ENCODE measurements at places on chromosomes 2 and 18.
A peak's percentile ranks its signal among the peaks of the same experiment; 100 is the strongest.

GRCh38 chr18:26434887-26435286 is 113.5 kb downstream of the KCTD1 start:
- H3K27ac ChIP-seq, result no peak overlapping the region
- no peak for DNase-seq
- no peaks in the 10 kb centered on the region for H3K36me3 ChIP-seq
- no peaks in the 10 kb centered on the region for H3K4me1 ChIP-seq
- H3K4me3 ChIP-seq, result no peak overlapping the region
- peaks cover 30% of the 10 kb centered on the region for H3K27me3 ChIP-seq

DNA sequence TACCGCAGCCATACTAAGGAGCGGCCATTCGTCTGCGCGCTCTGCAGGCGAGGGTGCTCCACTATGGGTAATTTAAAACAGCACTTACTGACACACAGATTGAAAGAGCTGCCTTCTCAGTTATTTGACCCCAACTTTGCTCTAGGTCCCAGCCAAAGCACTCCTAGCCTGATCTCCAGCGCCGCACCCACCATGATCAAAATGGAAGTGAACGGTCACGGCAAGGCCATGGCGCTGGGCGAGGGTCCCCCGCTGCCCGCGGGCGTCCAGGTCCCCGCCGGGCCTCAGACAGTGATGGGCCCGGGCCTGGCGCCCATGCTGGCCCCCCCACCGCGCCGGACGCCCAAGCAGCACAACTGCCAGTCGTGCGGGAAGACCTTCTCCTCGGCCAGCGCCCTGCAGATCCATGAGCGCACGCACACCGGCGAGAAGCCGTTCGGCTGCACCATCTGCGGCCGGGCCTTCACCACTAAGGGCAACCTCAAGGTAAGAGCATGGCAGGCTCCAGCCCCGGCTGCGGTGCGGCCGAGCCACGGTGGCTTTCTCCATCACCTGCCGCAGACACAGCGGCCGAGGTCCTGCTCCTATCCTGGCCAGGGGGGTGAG is 15.5 kb downstream of the SALL3 start:
- peaks cover 4% of the 10 kb centered on the region for H3K36me3 ChIP-seq
- DNase-seq, result no peak
- no peak overlapping the region for H3K27ac ChIP-seq
- H3K4me3 ChIP-seq, result no peak overlapping the region

DNA sequence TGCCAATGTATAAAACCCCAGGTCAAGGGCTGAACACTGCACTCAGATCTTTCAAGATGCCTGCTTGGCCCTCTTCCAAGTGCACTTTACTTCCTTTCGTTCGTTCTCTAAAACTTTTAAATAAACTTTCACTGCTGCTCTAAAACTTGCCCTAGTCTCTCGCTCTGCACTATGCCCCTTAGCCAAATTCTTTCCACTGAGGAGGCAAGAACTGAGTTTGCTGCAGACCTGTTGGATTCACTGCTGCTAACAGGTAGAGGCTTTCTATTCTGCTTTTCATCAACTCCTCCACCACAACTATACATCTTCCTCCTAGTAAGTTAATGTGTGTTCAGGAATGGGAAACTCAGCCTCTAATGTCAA is 467.9 kb downstream of the MBD2 start:
- DNase-seq, result no peak
- no peak overlapping the region for H3K4me3 ChIP-seq
- H3K4me1 ChIP-seq, result no peaks in the 10 kb centered on the region
- H3K27me3 ChIP-seq, result no peaks in the 10 kb centered on the region
- H3K27ac ChIP-seq, result no peak overlapping the region

- no peaks in the 10 kb centered on the region for H3K36me3 ChIP-seq
- no peak overlapping the region for H3K4me3 ChIP-seq
- no peaks in the 10 kb centered on the region for H3K27me3 ChIP-seq
- no peak overlapping the region for H3K27ac ChIP-seq
- no peaks in the 10 kb centered on the region for H3K4me1 ChIP-seq
- no peak for DNase-seq
Observed at GRCh38 chr2:231294571-231295362, 96.3 kb downstream of the ARMC9 start.

- no peak overlapping the region for H3K27ac ChIP-seq
- no peaks in the 10 kb centered on the region for H3K27me3 ChIP-seq
- H3K36me3 ChIP-seq, result no peaks in the 10 kb centered on the region
- DNase-seq, result no peak
- H3K4me1 ChIP-seq, result no peaks in the 10 kb centered on the region
Observed at GRCh38 chr18:53441761-53442414, 782.6 kb downstream of the MBD2 start.

GRCh38 chr2:40259900-40260299 is 192.0 kb downstream of the SLC8A1 start:
- H3K36me3 ChIP-seq, result no peaks in the 10 kb centered on the region
- no peaks in the 10 kb centered on the region for H3K4me1 ChIP-seq
- H3K27ac ChIP-seq, result no peak overlapping the region
- no peak overlapping the region for H3K4me3 ChIP-seq
- no peak for DNase-seq

GRCh38 chr2:81523344-81523743 is 1218.8 kb upstream of the LRRTM1 start:
- H3K27me3 ChIP-seq, result no peaks in the 10 kb centered on the region
- H3K27ac ChIP-seq, result no peak overlapping the region
- no peaks in the 10 kb centered on the region for H3K36me3 ChIP-seq
- H3K4me3 ChIP-seq, result no peak overlapping the region
- H3K4me1 ChIP-seq, result no peaks in the 10 kb centered on the region

- peak overlapping the region; percentile 85 for H3K4me3 ChIP-seq
- peaks cover 42% of the 10 kb centered on the region for H3K4me1 ChIP-seq
- H3K27me3 ChIP-seq, result no peaks in the 10 kb centered on the region
- no peak for DNase-seq
Observed at GRCh38 chr2:85583667-85584353, 421 bp upstream of the VAMP5 start.

GRCh38 chr18:48138660-48139430 is 208.4 kb upstream of the SMAD2 start:
- no peak overlapping the region for H3K27ac ChIP-seq
- no peak overlapping the region for H3K4me3 ChIP-seq
- peaks cover 41% of the 10 kb centered on the region for H3K27me3 ChIP-seq
- peaks cover 4% of the 10 kb centered on the region for H3K4me1 ChIP-seq

- no peak overlapping the region for H3K4me3 ChIP-seq
- no peaks in the 10 kb centered on the region for H3K27me3 ChIP-seq
- no peaks in the 10 kb centered on the region for H3K36me3 ChIP-seq
- H3K4me1 ChIP-seq, result no peaks in the 10 kb centered on the region
- DNase-seq, result no peak
Observed at GRCh38 chr2:133107058-133107815, 437.2 kb upstream of the LYPD1 start.

- H3K36me3 ChIP-seq, result no peaks in the 10 kb centered on the region
- H3K4me1 ChIP-seq, result no peaks in the 10 kb centered on the region
- no peak overlapping the region for H3K4me3 ChIP-seq
- peaks cover 4% of the 10 kb centered on the region for H3K27me3 ChIP-seq
- no peak overlapping the region for H3K27ac ChIP-seq
Observed at GRCh38 chr2:158099716-158100115, 2.0 kb upstream of the UPP2 start.

- no peak overlapping the region for H3K27ac ChIP-seq
- H3K4me1 ChIP-seq, result no peaks in the 10 kb centered on the region
- H3K4me3 ChIP-seq, result no peak overlapping the region
Observed at GRCh38 chr2:226440127-226440918, 359.3 kb downstream of the IRS1 start.

- no peak overlapping the region for H3K27ac ChIP-seq
- no peak for DNase-seq
- H3K27me3 ChIP-seq, result no peaks in the 10 kb centered on the region
- H3K4me1 ChIP-seq, result no peaks in the 10 kb centered on the region
Observed at GRCh38 chr2:188902901-188903491, 71.2 kb upstream of the COL3A1 start.

DNA sequence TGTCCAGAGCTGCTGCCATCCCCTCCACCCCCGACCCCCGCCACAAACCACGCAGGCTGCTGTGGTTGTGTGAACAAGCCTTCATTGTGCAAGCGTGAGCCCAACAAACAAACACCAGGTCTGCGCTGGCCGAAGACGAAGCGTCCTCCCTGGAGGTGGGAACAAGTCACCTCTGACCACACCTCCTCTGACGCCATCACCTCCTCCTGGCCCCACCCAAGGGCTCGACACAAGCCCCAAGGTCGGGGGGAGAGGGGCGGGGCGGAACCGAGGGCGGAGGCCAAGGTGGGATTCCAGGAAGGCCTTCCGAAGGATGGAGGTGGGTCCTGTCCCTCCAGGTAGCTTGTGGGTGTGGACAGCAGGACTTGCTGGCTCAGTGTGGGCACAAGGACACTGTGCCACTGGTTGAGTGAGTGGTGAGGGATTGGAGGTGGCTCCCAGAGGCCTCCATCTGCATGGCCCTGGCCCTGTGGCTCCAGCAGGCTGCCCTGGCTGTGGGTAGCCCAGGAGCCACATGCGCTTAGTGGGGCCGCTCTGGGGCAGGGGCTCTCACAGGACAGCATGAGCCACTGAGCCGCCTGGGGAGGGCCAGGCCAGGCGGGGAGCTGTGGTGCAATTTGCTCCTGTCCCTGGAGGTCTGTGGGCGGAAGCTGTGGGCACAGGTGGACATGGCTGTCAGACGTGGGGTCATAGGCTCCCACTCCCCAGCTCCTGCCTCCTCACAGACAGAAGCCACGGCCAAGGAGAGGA is 7.4 kb upstream of the GPR17 start:
- H3K36me3 ChIP-seq, result no peaks in the 10 kb centered on the region
- peak overlapping the region; percentile 72 for H3K27ac ChIP-seq
- H3K4me1 ChIP-seq, result peaks cover 4% of the 10 kb centered on the region
- no peaks in the 10 kb centered on the region for H3K27me3 ChIP-seq
- DNase-seq, result no peak
- no peak overlapping the region for H3K4me3 ChIP-seq

- no peak for DNase-seq
- H3K4me1 ChIP-seq, result no peaks in the 10 kb centered on the region
- no peaks in the 10 kb centered on the region for H3K36me3 ChIP-seq
- no peaks in the 10 kb centered on the region for H3K27me3 ChIP-seq
- H3K27ac ChIP-seq, result no peak overlapping the region
Observed at GRCh38 chr2:168978461-168978861, 52.7 kb downstream of the ABCB11 start.

- DNase-seq, result peak; percentile 16
- H3K4me1 ChIP-seq, result peaks cover 5% of the 10 kb centered on the region
- no peaks in the 10 kb centered on the region for H3K36me3 ChIP-seq
- H3K27me3 ChIP-seq, result no peaks in the 10 kb centered on the region
- no peak overlapping the region for H3K4me3 ChIP-seq
Observed at GRCh38 chr2:54103454-54104314, 11.7 kb upstream of the ACYP2 start.

DNA sequence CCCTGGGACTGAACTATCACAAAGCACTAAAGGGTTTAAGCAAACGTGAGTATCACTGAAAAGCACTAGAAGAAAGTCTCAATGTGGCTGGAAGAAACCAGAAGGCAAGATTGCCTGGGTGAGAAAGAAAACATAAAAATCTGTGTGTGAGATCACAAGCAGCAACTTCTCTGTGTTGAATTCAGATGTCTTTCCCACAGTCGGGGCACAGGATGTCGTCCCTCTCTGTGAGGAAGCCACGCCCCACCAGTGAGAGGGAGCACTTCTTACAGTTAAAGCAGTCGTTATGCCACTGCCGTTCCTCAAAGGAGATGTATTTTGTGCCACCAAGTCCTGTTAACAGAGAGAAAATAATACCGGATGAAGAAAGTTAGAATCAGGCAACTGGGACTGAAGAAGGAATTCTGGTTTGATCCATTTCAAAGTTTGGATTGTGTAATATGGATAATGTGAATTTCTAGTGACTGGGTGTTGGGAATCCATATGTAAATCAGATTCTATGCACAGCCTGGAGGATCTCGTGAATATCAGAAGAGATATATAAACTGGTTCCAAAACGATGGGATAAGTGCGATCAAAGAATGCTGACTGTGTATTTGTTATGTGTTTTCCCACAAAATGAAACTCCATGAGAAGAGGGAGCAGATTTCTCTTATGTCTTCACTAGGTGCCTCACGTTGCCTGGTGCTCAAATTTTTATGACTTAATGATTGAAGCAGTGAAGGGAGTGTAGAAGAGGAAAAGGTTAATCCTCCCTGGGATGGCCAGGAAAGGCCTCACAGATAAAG is 24.0 kb downstream of the C2orf49 start:
- H3K4me1 ChIP-seq, result peaks cover 16% of the 10 kb centered on the region
- H3K27ac ChIP-seq, result no peak overlapping the region
- DNase-seq, result no peak

GRCh38 chr18:44589693-44590355 is 90.9 kb upstream of the SETBP1 start:
- H3K4me1 ChIP-seq, result no peaks in the 10 kb centered on the region
- no peaks in the 10 kb centered on the region for H3K27me3 ChIP-seq
- H3K36me3 ChIP-seq, result no peaks in the 10 kb centered on the region
- H3K4me3 ChIP-seq, result no peak overlapping the region
- no peak overlapping the region for H3K27ac ChIP-seq

DNA sequence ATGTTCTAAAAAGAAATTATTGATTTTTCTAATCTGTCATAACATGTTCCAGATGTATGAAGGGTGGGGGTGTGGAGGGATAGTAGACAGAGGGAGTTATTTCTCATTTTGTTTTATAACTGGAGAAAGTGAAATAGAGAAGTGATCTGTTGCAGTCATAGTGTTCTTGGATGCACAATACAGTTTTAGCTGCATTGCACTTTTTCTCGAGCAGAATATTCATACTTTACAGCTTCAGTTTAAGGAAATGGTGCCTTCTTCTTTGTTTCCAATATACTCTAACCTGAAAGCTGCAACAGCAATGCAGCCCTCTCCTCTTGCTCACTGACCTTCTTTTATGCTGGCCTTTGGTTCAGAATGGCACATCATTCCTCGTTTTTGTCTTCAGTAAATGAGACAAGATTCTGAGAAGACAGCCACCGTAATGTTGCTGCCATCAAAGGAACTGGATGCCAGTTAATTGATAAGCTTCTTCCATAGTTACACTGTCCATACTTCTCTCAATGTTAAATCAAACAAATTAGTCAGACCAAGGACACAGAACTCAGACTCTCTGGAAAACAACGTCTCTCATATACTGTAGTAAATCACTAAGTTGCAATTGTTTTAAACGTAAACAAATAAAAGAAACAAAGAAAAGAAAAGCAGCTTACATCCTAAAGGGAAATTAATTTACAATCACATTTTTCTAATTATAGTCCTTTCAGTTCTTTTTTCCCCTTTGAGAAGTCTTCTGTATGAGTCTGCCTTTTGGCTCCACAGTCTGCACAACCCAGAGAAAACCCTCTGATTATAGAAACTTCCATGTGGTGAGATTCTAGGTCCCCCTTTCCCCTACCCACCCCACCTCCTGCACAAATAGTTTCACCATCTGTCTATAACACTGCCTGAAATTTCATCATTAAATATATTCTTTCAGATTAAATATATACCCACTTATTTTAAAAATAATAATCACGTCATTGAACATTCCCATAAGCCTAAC is 97.4 kb upstream of the UGP2 start:
- H3K4me1 ChIP-seq, result no peaks in the 10 kb centered on the region
- no peaks in the 10 kb centered on the region for H3K36me3 ChIP-seq
- H3K27ac ChIP-seq, result no peak overlapping the region
- H3K4me3 ChIP-seq, result no peak overlapping the region
- DNase-seq, result no peak

- peaks cover 73% of the 10 kb centered on the region for H3K4me1 ChIP-seq
- no peaks in the 10 kb centered on the region for H3K27me3 ChIP-seq
Observed at GRCh38 chr2:126664234-126664633, 8.3 kb downstream of the GYPC start.

- peaks cover 41% of the 10 kb centered on the region for H3K4me1 ChIP-seq
- DNase-seq, result peak; percentile 51
- H3K27ac ChIP-seq, result peak overlapping the region; percentile 92
- peaks cover 18% of the 10 kb centered on the region for H3K36me3 ChIP-seq
- H3K4me3 ChIP-seq, result peak overlapping the region; percentile 89
Observed at GRCh38 chr2:39119732-39120520, 925 bp downstream of the SOS1 start.

Measured in effector memory CD8-positive, alpha-beta T cell (primary cell).